ENCODE measurements at places on chromosomes 1 and 21.

GRCh38 chr1:51324251-51325010, 5.9 kb downstream of the TTC39A start:
- DNase-seq: no peak

DNA sequence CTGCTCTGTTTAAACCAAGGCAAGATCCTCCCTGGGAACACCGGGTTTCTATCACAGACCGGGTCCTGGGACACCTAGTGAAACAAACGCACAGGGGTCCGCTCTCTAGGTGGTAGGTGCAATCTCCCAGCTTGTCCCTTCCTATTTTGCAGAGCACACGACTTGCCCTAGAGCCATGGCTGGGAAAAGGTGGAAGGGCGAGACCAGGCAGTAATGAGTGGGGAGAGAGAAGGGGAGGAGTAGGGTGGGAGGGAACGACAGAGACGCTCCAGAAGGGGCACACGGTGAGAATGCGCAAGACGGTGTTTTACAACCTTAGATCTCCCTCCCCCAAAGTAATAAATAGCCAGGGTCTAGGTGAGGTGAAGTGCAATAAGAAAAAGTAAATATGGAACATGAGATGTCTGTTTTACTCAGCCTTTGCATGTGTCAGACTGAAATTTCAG, 9.3 kb upstream of the ARHGAP29 start:
- DNase-seq: peak; percentile 47

DNA sequence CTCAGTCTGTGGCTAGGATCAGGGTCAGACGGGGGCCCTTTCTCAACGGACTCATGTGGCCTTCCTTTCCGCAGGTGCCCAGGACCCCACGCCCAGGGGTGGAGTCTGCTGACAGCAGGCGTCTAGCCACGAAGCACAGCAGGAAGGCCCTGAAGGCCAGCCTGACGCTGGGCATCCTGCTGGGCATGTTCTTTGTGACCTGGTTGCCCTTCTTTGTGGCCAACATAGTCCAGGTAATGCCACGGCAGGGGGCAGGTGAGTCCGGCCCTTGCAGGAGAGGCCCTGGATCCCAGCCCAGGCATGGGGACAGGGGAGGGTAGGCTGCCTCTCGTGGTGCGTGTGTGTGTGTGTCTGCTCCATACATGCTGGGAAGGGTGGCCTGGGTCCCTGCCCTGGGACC, 13.8 kb downstream of the HTR6 start:
- no peak for DNase-seq

DNA sequence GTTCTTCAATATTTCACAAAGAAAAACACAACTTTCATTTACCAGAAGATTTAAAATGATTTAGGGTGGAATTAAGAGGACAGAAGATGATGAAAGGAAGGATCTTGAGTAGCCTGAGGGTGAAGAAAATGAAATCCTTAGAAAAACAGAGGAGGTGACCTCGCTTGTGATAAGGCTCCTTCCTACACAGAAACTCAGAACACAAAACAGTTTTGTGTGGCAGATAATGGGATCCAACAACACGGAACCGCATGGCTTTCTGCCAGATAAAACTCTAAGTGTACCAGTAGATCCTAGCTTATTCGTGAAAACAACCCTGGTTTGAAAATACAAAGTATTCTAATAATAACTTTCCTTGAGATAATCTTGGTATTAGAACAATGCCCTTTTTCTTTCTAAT, 74.0 kb upstream of the EXO1 start:
- no peak for DNase-seq

DNA sequence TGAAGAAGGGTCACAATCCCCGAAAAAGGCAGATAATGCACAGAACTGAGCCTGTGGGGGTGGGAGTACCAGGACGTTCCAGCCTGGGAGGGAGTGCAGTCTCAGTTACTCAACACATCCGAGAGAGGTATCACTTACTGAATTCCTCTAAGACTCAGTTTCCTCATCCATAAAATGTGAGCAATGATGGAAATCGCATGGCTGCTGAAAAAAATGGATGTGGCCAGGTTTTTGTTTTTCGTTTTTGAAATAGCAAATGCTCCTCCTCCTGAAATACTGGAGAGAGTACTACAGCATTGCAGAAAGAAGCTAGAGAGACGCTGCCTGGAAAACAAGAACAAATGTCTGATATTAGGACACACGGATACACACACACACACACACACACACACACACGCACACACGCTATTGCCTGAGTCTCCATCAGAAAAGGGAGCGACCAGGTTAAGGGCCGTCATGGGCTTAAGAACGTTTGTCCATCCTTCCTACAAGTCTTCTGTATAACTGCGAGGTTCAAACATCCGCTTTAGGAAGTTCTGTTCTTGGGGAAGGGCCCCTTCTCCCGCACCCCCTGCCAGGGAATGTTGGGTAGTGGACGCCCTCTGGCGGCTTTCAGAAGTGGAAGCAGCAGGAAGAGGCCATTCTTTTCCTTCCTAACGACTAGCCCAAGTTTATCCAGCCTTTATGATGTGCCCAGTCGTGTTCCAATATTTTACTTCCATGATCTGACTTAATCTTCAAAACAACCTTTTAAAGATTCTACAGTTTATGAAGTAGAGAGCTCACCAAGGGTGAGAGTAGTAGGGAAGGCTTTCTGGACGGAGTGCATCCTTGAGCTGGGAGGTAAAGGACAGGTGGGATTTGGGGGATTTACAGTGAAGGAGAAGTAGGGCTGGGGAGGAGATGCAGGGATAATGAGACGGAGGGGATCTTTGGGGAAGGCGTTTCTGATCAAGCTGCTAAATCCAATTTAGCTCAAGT, 699 bp upstream of the NES start:
- peak; percentile 91 for DNase-seq

DNA sequence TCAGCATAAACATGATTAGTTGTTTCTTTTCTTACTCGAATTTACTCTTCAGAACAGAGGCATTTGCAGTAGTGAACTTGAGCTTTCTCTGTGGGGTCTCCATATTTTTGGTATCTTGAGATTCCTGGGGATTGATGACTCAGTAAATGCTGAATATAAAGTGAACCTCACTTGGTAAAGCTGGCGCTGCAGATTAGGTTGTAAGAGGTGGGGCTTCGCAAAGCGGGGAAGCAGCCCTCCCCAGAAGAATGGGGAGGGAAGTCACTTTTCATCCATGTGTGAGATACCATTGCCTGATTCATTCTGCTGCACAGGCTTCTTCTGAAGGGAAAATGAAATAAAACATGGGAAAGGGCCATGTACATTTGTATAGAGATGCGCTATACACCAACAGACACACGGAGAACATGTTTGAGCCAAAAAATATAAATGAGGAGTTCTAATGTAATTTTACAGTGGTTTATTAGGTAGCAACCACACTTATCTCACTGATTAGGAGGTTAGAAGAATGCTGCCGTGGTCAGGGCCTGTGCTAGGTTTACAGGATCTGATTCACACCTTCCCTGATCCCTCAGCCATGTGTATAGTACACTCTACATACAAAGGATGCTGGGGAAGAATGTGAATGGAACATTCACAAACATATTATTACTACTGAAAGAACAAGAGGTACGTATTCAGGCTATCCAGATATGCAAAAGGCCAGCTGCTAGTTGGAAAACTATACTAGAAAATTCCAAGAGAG, 63.5 kb downstream of the DNTTIP2 start:
- no peak for DNase-seq

DNA sequence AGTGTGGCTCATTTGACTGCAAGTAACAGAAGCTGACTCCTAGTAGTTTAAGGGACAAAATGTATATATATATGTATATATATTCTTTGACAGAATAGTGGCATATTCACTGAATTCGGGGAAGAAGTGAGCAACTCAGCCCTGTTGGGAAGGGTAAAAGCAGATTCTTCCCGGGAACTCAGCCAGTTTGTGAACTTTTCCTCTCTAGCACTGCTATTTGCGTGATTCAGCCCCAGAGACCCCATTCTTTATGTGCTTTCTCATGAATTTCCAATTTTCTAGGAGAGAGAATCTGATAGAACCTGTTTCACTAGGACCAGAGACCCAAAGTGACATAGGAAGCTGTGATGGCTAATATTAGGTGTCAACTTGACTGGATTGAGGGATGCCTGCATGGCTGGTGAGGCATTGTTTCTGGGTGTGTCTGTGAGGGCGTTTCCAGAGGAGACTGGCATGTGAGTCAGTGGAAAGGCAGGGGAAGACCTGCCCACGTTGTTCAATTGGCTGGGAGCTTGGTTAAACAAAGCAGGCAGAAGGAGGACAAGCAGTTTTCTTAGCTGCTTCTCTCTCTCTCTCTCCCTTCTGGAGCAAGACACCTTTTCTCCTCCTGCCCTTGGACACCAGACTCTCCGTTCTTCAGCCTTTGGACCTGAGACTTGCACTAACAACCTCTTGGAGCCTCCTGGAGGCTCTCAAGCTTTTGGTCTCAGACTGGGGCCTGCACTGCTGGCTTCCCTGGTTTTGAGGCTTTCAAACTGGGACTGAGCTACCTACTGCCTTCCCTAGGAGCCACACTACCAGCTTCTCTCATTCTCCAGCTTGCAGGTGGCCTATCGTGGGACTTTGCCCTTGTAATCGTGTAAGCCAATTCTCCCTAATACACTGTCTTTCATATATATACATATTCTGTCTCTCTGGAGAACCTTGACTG, 93.4 kb upstream of the KCNK1 start:
- no peak for DNase-seq

GRCh38 chr1:60277269-60277668, 203.7 kb upstream of the C1orf87 start:
- no peak for DNase-seq

DNA sequence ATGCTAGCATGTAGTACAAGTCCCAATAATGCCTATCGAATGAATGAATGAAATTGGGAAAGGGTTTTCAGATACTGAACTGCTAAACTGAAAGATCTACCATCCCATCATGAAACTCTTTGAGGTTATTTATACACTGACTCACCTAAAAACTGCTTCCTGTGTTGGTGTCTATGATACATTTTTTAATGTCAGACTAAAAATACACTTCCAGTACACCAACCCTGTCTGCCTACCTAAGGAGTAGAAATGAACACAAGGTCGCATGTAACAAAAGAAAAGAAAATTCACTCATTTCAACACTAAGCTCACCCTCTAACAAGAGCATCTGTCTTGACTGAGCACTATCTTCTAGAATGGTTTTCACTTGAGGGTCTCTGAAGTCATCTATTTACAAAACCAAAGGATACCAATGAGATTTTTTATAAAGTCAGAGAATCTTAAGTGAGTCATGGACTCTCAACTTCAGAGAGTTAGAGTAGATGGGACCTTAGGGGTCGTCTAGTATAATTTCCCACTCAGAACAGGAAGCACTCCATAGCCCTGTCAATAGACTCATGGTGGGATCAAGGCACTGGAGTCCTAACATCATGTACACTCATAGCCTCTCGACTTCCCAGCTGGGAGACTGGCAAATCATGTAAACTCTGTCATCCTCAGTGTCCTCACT, 53.4 kb downstream of the WLS start:
- DNase-seq: peak; percentile 81

GRCh38 chr1:119805247-119805646, 6.0 kb downstream of the REG4 start:
- no peak for DNase-seq

GRCh38 chr1:175270361-175270760, 77.8 kb upstream of the KIAA0040 start:
- DNase-seq: no peak

- DNase-seq: peak; percentile 16
These were observed 20.9 kb downstream of the ERICH3 start for GRCh38 chr1:74652711-74653139.

DNA sequence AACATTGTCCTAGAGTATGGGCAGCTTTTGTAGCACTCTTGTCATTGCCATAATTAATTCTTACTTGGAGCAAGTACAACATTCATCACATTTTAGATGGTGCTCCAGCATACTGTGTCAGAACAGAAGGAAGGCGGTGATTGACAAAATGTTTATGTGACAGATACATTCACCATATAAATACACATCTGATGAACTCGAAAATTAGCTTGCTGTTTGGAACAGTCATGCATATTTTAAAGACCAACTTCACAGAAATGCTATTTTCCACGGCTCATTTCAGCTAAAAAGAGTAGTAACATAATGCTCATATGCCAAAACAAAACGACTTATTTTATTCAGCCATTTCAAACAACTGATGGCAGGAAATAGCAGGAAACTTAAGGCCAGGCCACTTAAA, 302.7 kb downstream of the MRPL39 start:
- DNase-seq: no peak

DNA sequence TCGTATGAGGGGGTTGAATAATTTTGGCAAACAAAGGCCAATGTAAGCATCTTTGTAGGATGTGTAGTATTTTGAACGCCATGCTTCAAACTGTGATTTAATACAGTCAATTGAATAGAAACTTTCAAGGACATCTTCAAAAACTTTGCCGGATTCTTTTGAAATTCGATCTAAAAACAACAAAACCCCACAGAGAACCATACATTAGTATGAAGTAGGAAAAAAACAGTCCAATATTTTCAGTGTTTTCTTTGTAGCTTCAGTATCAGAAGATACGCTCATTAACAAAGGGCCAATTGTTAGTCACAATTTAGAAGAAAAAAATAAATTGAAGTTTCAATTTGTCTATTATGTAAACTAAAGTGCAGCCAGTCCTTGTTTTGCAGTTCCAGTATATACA, 20.7 kb upstream of the SYNJ1 start:
- DNase-seq: no peak

GRCh38 chr1:205074513-205074912, 9.7 kb downstream of the TMEM81 start:
- no peak for DNase-seq

Measured in cardiac fibroblast (primary cell).